ENCODE measurements at places on chromosomes 7 and 10. TPM values are rescaled to one million over a fixed set of nuclear protein-coding genes. Genes with fewer than 3 reads are reported as not detected.
A peak's percentile ranks its signal among the peaks of the same experiment; 100 is the strongest.

DNA sequence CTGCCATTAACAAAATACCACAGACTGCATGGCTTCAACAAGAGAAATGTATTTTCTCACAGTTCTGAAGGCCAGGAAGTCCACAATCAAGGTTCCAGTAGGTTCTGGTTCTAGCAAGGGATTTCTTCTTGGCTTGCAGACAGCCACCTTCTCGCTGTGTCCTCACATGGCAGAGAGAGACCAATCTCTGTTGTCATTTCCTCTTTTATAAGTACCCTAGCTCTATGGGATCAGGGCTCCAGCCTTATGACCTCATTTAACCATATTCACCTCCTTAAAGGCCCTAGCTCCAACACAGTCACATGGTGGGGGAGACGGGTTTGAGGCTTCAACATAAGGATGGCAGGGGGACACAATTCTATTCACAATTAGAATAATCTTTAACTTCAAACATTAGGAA is 23.6 kb downstream of the ABI1 start:
- H3K27me3 ChIP-seq: no peaks in the 10 kb centered on the region
- DNase-seq: no peak
- no peak overlapping the region for H3K27ac ChIP-seq
- H3K4me3 ChIP-seq: no peak overlapping the region

DNA sequence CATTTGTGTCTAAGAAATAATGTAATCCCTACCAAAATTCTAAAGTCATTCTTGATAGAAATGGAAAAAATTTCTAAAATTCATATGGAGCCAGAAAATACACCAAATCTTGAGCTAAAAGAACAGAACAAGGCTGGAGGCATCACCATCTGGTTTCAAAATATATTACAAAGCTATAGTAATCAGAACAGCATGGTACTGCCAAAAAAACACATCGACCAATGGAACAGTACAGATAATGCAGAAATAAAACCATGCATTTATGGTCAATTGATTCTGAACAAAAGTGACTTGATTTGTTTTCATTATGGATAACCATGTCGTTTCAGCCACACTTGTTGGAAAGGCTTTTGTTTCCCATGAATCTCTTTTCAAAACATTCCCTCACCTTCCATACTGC is 7.0 kb upstream of the WDFY4 start:
- H3K4me3 ChIP-seq: no peak overlapping the region
- no peaks in the 10 kb centered on the region for H3K4me1 ChIP-seq
- no peaks in the 10 kb centered on the region for H3K27me3 ChIP-seq
- no peak for DNase-seq

HTR7 gene
- total RNA-seq: 0.68 TPM

GRCh38 chr10:124569623-124570470 is 108.2 kb downstream of the LHPP start:
- DNase-seq: peak; percentile 29
- no peak overlapping the region for H3K4me3 ChIP-seq
- H3K27me3 ChIP-seq: no peaks in the 10 kb centered on the region
- H3K36me3 ChIP-seq: no peaks in the 10 kb centered on the region
- no peak overlapping the region for H3K27ac ChIP-seq

GRCh38 chr7:48298779-48299178 is 127.5 kb downstream of the ABCA13 start:
- H3K27me3 ChIP-seq: no peaks in the 10 kb centered on the region
- no peaks in the 10 kb centered on the region for H3K36me3 ChIP-seq
- no peak overlapping the region for H3K27ac ChIP-seq
- DNase-seq: no peak

GJD4 gene
- not detected for total RNA-seq
